ENCODE measurements at places on chromosomes 13 and 19.

DNA sequence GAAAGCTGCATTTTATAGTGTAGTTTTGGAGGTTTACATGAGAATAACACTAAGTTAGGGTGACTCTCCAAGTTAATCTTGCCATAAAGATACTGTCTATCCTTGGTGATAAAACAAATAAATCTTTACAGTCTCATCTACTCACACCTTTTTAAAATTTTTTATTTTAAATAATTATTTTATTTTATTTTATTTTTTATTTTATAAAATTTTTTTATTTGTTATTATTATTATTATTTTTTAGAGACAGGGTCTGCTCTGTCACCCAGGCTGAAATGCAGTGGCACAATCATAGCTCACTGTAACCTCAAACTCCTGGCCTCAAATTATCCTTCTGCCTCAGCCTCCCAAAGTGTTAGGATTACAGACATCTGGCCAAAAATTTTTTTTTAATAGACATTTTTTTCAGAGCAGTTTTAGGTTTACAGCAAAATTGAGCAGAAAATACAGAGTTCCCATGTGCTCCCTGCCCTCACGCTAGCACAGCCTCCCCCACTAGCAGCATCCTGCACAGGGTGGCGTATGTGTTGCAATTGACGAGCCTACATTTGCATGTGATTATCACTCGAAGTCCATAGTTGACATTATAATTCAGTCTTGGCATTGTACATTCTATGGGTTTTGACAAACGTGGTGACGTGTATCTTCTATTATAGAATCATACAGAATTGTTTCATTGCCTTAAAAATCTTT lies 41.0 kb downstream of the RASL11A start:
- no peak for DNase-seq

- no peak for DNase-seq
Observed at GRCh38 chr13:80757694-80758093, 416.8 kb upstream of the SPRY2 start.

DNA sequence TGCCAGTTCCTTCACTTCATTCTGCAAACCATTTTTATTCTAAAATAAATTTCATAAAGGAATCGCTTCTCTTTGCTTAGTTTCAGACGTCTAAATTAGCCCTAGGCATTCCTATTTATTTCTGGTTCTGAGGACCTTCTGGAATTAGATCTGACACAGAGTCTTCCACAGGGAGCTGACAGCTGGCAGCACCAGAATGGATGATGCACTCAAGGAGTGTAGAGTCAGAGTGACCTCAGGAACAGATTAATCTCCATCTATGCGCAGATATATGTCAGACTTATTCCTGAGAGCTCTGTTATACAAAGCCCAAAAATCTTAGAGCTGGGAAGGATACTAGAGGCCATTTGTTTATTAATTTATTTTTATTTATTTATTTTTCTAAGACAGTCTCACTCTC lies 450.8 kb downstream of the HS6ST3 start:
- DNase-seq: no peak

GRCh38 chr19:3494051-3494450 lies 6.4 kb downstream of the DOHH start:
- DNase-seq: peak; percentile 12

DNA sequence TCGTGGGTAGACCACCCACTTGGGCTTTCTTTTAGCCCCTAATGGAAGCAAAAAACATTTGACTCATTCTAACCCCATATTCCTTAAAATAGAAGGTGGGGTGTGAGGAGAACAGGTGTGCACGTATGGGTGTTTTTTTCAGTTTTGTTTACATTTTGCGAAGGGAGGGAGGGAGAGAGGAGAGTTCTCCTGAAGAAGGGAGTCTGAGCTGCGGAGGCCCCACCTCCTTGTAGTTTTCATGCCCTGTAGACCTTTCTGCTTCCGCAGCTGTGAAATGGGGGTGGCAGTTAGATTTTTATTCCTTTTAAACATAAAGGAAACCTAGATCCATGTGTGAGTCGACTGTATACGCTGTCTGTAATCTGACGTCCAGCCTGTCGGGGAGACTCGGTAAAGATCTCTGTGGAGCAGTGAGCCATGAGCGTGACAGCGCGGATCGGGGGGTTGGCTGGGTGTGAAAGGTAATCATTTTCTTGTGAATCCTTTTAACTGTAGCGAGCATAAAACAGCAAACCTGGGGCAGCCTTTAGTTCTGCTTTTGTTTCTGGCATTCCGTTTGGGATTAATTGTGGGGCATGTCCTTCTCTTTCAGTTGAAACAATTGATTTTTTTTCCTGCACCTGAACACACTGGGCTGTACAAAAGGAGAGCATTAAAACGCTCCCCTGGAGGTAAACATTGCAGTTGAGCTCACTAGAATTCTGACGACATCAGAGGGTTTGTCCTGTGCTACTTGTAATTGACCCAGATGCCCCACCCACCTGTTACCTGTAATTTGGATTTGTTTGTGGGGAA lies 2.3 kb downstream of the UPF1 start:
- no peak for DNase-seq

DNA sequence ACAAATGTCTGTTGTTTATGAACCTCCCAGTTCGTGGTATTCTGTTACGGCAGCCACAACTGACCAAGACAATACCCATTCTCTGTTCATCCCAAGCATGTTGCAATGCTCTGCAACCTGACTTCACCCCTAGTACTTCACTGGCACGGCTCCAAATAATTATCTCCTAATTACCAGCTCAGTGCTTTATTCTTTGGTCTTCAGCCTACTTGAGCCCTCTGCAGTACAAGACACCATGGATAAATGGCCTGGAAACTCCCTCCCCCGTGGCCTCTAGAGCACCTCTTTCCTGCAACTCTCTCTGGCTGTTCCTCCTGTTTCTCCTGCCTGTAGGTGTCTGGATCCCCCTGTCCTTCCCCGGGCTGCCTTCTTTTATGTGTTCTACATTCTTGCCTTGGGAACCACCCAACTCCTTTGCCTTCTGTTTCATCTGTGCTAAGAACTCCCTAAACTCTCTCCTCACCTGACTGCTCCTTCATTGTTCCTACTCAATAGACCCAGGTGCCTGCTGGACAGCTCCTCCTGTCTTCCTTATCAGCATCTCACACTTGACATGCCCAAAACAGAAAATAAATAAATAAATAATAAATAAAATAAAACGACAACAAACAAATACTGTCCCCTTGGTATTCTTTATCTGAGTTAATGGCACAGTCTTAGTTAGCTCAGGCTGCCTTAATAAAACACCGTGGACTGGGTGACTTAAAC lies 200.4 kb upstream of the IPO5 start:
- no peak for DNase-seq

DNA sequence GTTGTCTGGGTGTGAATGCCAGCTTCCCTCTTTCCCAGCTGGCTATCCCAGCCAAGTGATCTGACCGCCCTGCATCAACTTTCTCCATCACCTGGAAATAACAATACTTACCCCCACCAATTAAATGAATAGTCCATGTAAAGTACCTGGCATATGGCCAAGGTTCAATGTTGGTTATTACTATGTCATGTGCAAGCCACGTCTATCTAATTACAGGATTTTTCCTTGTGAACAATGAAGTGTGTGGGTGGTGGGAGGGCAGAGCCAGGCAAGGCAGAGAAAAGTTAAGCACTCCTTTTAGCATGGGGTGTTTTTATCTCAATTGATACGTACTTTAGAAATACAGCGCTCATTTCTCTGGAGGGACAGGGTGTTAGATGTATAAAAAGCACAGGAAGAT lies 121.1 kb downstream of the NHLRC3 start:
- no peak for DNase-seq

- no peak for DNase-seq
Observed at GRCh38 chr19:17881701-17882100, 10.0 kb downstream of the SLC5A5 start.

- DNase-seq: no peak
Observed at GRCh38 chr13:53778937-53779336, 750.3 kb downstream of the OLFM4 start.

GRCh38 chr13:66040506-66040905 lies 1189.6 kb downstream of the PCDH9 start:
- no peak for DNase-seq

- DNase-seq: no peak
Observed at GRCh38 chr13:103003631-103004030, 62.6 kb downstream of the SLC10A2 start.

DNA sequence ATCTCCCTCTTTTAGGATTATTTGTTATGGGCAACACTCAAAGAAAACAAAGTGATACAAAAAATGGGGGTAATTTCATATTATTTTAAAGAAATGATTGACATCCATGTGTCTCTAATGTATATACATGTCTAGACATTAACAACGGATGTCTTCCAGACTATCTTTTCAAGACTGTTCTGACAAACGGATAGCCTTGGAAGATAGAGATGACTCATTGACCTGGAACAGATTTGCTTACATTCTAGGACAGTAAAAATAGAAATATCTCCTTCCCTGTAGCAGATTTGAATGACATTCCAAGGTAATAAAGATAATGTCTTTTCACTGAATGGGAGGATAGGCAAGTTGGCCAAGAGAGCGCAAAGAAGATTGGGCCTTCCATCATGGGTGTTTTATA lies 26.2 kb upstream of the SLITRK6 start:
- no peak for DNase-seq

DNA sequence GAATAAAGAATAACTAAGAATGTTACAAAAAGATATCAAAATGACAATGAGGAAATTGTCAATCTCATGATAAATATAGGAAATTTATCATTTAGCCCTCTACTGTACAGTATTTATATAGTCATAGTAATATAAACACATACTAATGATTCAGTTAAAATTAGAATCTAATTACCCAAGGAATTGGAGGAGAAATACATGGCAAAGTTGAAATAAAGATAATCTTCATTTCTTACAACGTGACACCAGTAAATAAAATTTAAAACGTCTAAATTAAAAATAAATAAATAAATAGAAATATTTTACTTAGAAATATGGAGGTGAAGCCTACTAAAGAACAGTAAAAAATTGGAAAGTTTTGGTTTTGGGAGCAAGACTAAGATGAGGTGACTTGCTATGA lies 2163.1 kb upstream of the PCDH20 start:
- DNase-seq: no peak

DNA sequence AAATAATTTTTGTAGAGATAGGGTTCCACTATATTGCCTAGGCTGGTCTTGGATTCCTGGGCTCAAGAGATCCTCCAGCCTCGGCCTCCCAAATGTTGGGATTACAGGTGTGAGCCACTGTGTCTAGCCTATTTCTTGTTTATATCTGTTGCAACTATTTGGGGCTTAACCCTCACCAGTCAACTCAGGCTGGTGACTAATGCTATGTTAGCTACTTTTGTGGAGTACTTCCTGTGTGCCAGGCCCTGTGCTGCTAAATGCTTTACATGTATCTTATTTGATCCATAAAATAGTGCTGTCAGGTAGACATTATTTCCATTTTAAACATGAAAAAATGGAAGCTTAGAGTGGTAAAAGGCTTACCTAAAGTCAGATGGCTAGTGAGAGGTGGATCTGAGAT lies 13.8 kb downstream of the CEACAM1 start:
- DNase-seq: no peak

GRCh38 chr13:99859178-99860177 lies 112.1 kb downstream of the ZIC5 start:
- DNase-seq: peak; percentile 15

DNA sequence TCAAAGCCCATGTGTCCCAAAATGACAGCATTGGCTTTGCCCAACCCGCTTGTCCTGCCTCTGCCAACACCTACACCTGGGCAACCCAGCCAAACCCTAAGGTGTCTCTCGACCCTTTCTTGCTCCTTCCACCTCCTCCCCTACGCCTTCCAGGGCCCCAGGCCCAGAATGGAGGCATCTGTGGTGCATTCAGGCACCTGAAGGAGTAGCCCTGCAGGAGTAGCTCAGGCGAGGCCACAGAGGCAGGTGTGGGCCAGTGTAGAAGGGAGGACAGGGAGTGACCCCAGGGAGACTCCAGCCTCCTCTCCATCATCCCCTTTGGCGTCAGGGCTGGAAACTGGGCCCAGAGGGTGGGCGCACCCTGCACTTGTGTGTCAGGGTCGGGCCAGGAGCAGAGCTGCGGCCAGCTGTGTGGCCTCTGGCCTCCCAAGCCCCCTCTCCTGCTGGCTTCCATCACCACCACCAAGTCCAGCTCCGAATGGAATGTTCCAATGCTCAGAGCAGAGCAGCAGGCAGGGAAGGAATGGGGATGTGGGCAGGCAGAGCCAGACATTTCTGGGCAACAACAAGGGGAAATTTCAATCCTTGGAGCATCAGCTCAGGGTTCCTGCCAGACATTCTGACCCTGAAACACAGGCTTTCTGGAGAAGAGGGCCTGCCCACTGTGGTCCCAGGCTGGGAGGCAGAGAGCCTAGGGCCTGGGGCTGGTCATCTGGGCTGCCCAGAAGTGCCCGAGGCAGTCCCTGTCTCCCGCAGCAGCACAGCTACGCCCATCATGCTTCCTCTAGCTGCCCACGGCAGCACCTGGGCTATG lies 16.4 kb downstream of the PLEKHF1 start:
- DNase-seq: no peak

DNA sequence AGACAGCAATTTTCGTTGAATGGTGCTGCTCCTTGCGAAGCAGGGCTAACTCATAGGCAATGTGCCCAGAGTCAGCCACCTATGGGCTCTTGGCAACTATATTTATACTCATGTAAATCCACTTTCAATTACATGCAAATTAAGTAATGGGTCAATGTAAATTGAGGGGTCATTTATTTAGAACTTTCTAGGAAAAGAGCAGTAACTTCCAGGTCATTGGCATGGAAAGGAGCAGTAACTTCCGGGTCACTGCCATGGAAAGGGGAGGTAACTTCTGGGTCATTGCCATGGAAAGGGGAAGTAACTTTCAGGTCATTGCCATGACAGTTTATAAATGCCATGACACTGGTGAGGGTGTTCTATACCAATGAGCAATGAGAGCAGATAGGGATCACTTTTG lies 11.6 kb downstream of the KLK4 start:
- DNase-seq: no peak

GRCh38 chr19:21498651-21499050 lies 6.8 kb upstream of the ZNF429 start:
- DNase-seq: no peak

DNA sequence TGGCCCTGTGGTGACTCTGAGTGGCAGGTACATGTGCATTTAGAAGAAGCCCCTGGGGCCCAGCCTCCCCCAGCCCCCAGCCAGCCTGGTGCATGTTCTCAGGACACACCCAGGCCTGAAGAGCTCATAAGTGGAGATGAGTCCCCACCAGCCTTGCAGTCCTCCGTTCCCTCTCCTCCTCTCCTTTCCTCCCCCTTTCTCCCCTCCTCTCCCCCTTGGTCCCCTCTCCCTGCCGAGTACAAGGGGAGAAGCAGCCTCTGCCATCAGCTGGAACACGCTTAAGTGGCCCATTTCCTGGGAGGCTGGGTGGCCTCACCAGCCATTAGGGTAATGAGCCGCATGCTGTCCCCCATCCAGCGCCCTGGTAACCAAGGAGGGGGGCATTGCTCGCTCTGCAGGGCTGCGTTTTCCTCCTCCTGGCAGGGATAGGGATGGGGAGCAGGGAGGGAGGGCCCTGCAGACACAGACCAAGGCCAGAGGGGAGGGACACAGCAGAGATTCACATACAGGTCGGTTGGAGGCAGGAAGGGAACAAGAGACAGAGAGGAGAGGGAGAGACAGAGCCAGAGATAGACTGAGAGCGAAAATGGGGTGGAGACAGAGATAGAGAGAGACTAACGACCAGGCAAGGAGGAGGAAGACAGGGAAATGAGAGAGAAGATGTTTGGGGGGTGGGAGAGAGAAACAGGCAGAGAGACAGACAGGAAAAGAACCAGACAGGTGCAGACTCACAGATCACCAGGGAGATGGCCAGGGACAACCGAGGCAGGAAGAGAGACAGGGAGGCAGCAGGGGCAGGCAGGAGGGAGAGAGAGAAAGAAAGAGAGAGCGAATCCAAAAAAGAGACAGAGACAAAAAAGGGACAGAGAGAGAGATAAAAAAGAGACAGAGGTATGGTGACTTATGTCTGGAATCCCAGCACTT lies 19.3 kb upstream of the DPP9 start:
- DNase-seq: no peak

- no peak for DNase-seq
Observed at GRCh38 chr19:28257396-28257795, 955.6 kb downstream of the UQCRFS1 start.

Data from CD4-positive, alpha-beta T cell treated with Interferon gamma for 1 hour (primary cell).